Muscle of arm (tissue), 14 donors: ENCODE measurements at places on chromosomes 16 and 17. TPM values are rescaled to one million over a fixed set of nuclear protein-coding genes. Genes with fewer than 3 reads are reported as not detected.

GRCh38 chr17:68704871-68705713 lies 103.9 kb upstream of the FAM20A start:
- peak; percentile 57 for DNase-seq

GRCh38 chr17:58310511-58311428 lies 17.8 kb downstream of the TSPOAP1 start:
- DNase-seq = no peak

DNA sequence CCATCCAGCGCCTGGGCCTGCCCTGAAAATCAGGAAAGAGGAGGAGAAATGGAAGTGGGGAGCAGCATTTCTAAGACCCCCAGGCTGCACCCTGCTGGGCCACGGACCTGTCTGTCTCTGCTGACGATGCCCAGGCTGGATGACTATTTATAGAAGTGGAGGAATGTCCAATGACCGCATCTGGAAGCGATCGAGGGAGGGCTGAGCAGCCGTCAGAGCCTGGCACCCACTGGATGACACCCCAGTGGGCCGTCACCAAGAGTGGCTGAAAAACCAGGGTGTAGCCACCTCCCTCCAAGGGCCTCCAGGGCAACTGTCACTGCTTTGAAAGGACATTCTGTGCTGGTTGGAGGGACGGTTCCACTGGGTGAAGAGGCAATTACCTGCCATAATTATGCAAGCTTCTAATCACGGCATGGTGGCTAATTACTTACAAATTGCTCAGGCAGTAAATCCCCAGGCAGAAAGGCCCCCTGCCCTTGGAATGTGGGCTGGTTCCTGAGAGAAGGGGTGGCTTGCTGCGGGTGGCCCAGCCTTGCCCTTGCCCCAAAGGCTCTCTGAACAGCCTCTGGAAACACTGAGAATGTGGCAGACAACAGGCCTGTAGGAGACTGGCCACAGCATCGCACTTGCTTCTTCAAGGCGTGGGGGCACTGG lies 332.1 kb downstream of the C16orf95 start:
- DNase-seq = no peak

Gene SALL1
- 0.18 TPM for polyA plus RNA-seq

DNA sequence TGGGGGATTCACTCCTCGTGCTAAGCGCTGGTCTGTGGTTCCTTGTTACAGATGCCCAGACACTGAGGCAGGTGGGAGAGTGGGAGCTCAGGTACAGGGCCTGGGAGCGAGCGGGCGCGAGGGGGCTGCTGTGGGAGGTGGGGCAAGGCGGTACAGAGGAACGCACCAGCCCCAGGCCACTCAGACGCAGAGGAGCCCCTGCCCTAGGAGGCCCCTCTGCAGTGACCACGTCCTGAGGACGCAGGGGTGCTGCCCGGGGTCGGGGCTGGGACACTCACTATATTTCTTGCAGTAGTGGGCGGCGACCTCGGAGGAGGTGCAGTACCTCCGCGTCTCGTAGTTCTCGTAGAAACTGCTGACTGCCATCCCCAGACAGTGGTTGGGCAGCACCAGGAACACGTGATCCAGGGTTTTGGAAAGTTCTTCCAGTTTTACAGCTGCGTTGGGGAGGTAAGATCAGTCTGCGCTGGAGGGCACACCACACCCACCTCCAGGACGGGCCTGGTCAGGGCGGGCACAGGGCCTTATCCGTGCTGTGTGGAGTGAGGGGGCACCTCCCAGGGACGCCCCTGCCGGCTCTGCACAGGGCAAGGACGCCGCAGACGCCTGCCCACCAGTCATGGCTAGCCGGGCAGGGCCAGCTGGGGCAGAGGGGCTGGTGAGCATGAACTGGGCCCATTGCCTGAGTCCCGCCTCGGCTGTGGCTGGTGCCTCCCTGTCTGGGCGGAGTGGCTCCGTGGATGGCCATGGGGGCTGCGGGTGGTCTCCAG lies 16.3 kb upstream of the RNPS1 start:
- DNase-seq = no peak

Gene SKAP1
- 0.32 TPM for polyA plus RNA-seq

- no peak for DNase-seq
Observed at GRCh38 chr17:71217769-71218168, 903.1 kb upstream of the SOX9 start.

Gene SHCBP1
- 6.7 TPM for polyA plus RNA-seq

- no peak for DNase-seq
Observed at GRCh38 chr17:77301694-77302266, 161.0 kb downstream of the SEC14L1 start.

- no peak for DNase-seq
Observed at GRCh38 chr17:78960928-78961327, 18.8 kb downstream of the LGALS3BP start.
